Hippocampal formation (tissue), 2 donors: ENCODE measurements at places on chromosomes 4 and X.

- no peak for DNase-seq
Measured at GRCh38 chr4:166519774-166520173, 646.7 kb downstream of the TLL1 start.

- no peak for DNase-seq
Measured at GRCh38 chrX:15988661-15989603, 134.3 kb upstream of the AP1S2 start.

DNA sequence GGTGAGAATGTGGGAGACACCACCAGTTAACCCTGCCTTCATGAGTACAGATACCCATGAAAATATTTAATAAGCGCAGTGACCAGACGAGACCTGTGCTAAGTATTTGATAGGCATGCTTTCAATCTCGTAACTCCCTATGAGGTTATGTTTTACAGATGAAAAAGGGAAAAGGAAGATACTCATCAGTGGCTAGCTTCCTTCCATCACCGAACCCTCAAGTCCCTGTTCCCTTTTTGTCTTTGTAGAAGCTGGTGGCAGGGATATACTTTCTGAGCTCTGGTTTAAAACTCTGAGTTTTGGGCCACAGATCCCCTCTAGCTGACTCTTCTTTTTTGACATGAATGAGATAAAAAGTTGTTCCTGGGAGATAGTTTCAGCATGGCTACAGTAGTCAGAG, 26.3 kb downstream of the AFF1 start:
- DNase-seq: no peak

DNA sequence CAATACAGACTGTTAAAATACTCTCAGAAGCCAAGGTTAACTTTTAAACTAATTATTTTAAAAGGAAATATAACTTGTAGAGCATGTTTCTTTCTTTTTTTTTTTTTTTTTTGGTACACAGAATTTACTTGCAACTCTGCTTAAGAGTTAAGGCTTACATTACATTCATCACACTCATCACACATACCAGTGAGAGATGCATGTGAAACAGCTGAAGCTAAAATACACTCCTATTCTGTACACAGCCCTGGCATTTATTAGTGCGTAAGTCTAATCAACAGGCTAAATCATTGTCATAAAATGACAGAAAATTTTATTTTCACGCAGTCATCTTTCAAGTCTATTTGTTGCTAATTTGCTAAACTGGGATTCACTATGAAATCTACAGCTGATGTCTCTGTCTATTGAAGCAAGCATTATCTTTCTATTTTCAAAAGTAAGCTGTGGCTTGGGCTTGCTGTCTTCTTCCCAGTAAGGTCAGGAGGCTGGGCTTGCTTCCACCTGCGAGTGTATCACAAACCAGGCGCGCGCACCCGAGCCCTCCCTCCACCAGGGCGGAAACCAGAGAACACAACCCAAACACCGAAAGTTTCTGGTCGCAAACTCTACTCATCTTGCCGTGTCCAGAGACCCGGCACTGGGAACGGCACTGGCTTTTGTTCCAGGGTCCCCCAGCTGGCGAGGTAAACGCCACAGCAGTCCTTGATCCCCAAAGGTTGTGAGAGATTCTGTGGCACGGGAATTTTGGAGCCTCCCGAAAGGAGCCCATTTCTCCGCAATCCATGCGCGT, 3.9 kb downstream of the MAML3 start:
- no peak for DNase-seq

DNA sequence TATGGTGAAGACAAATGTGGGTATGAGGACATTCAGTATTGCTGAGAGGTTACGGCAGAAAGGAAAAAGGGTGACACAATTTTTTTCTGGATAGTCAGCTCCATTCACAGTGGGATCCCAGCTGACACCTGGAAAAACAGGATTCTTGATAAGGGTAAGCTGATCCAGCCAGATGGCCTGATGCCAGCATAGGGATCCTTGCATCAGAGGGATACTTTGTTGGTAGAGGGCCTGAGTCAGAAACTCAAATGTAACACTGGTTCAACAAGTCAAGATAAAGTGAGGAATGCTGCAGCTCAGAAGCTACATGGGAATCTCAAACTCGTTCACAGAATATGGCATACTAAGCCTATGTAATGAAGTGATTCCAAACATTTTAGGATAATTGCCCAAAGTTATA, 726.7 kb downstream of the C4orf33 start:
- DNase-seq: no peak

DNA sequence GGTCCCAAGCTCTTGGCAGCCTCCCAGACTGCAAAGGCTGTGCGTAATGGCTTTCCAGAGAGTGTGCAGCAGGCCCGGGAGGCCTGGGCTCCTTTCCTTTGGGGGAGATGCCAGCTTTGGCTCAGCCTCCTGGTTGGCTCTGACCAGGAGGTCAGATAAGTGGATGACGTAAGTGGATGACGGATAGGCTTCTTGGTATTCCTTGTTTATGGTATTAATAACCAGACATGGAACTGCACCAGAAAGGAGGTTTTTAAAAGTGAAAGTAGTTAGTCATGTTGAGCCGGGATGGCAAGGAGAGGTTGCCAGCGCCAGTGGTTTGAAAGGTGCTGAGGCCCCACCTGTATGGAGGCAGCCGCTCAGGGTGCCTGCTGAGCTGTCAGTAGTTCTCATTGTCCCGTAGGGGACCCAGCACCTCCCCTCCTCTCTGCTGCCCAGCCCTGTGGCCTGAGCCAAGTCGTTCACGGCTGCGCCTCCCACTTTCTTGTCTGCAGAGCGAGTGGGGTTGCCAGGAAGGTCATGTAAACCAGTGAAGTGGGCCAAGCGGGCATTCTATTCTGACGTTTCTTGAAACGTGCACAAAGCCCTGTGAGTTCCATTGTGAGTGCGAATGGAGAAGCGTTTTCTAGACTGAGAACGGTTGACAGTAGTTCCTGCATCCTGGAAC, 28.7 kb upstream of the STOX2 start:
- DNase-seq: peak; percentile 11

- no peak for DNase-seq
Measured at GRCh38 chr4:118035309-118035708, 1.0 kb downstream of the NDST3 start.

GRCh38 chr4:92514627-92515026, 210.9 kb downstream of the GRID2 start:
- no peak for DNase-seq

GRCh38 chrX:55120761-55121358, 32.0 kb downstream of the PAGE2 start:
- DNase-seq: no peak

DNA sequence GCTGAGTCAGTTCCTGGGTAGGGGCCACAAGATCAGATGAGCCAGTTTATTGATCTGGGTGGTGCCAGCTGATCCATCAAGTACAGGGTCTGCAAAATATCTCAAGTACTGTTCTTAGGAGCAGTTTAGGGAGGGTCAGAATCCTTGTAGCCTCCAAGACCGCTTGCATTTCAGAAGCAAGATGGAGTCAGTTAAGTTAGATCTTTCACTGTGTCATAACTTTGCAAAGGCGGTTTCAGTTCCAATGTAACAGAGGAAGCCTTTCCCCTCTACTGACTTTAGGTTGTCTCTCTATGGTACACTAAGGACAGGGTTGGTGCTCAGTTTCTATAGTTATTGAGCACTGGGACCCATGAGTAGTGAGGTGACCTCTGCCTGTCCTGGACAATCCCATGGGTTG, 127.3 kb upstream of the WDR1 start:
- DNase-seq: no peak

DNA sequence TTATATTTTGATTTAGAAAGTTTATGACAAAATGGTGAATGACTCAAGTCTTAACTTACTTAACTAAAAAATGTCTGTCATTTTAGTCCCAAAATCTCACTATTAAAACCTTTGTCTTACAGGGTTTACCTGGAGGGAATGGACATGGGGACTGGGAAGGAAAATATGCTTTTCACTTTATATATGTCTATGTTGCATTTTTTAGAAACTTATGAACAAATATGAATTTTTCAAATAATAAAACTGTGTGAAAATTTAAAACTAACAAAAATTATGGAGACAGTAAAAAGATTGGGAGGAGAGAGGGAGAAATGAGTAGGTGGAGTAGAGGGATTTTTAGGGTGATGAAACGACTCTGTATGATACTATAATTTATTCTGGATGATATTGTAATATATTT, 6.2 kb downstream of the MGARP start:
- no peak for DNase-seq

DNA sequence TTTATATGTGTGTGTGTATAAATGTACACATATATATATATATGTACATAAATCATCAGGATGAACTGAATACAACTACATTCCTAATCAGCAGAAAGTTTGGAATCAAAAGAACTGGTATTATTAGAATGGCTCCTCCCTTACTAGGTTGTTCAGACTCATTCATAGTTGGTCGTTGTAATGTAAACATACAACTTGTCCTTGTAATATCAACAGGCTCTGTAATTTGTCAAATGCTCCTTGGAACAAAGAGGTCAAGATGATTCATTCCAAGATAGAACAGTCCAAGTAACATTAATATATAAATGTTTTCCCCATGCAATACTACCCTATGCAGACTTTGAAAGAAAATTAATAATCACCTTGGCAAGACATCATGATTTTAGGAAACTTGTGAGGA, 351.4 kb upstream of the SMIM31 start:
- DNase-seq: no peak

DNA sequence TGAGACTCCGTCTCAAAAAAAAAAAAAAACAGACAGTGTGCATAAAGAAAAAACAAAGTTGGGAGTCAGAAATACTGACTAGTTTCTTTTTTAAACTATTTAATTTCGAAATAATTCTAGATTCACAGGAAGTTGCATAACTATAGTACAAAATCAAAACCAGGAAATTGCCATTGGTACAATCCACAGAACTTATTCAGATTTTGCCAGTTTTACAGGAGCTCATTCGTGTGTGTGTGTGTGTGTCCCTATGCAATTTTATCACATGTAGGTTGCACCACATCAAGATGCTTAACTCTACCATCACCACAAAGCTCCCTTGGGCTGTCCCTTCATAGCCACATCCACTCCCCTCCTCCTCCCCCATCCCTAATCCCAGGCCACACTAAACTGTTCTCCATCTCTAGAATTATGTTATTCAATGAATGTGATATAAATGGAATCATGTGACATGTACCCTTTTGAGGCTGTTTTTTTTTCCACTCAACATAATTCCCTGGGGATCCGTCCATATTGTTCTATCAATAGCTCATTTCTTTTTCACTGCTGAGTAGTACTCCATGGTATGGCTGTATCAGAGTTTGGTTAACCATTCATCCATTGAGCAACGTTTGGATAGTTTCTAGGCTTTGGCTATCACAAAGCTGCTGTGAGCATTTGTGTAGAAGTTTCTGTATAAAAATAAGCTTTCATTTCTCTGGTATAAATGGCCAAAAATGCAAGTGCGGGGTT, 16.3 kb upstream of the DDX3X start:
- no peak for DNase-seq

GRCh38 chr4:71549516-71550160, 210.8 kb downstream of the SLC4A4 start:
- DNase-seq: no peak

DNA sequence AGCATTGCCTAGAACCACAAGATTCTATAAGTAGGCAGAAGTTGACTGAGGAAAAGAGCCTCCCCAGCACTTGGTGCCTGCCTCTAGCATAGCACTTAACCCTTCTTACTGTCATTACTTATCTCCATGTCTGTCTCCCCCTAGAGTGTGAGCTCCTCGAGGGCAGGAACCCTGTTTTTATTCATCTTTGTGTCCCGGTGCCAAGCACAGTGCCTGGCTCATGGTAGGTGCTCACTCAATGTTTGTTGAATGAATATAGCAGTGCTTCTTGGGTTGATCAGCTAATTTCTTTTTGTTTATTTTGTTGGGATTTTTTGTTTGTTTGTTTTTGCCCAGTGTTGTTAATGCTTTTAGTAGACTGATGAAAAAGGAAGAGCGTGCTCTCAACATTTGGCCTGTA, 30.3 kb downstream of the KLF3 start:
- no peak for DNase-seq

- DNase-seq: no peak
Measured at GRCh38 chr4:48436318-48436717, 46.8 kb upstream of the SLC10A4 start.

- DNase-seq: no peak
Measured at GRCh38 chr4:121400632-121401031, 19.8 kb upstream of the QRFPR start.

DNA sequence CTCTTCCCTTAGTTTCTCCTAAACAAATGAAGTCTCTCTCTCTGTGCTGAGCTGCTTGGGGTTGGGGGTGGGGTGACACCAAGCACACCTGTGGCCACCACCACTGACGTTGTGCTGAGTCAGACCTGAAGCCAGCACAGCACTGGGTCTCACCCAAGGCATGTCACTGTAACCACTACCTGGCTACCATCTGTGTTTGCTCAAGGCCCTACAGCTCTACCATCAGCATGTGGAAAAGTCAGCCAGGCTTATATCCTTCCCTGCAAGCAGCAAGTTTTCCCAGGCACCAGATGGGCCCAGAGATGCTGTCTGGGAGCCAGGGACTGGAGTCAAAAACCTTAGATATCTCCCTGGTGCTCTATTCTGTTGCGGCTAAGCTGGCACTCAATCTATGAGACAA, 6.9 kb downstream of the CXCL10 start:
- DNase-seq: no peak

DNA sequence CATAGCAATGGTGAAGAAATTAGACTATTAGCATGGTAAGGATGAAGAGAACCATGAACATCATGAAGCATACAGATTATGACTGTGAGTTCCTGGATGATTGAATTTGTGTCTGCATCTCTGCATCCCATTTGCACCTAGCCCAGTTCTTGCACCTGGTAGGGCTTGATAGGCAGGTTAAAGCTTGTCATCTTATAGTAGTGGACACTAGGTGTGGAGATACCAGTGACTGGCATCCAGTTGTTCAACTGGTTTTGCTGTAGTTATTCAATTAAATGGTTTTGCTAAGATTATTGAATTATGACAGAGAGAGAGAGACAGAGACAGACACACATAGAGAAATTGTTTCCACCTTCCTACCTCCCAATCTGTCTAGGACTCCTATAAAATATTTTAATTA, 5.0 kb downstream of the ADH7 start:
- DNase-seq: no peak

GRCh38 chr4:30402276-30402675, 317.9 kb upstream of the PCDH7 start:
- DNase-seq: no peak

GRCh38 chr4:85783483-85783882, 308.5 kb downstream of the ARHGAP24 start:
- no peak for DNase-seq

- DNase-seq: no peak
Measured at GRCh38 chr4:15233626-15234025, 194.2 kb upstream of the C1QTNF7 start.

DNA sequence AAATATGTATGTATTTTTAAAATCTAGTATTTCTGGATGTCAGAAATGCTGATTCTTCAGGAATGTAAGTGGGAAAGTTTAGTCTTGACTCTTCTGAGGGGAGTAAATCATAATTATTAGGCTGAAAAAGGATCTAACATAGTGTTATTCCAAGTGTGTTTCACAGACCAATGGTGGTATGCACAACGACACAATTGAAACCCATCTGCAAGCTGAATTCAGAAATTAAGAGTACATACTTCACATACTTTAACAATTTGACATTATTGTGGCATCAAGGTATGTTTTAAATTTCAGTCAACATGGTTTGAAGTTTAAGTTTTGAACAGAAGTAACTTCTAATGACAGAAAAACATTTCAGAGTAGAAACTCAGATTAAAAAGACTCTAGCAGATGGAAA, 236.7 kb downstream of the SLC7A11 start:
- DNase-seq: no peak

- DNase-seq: no peak
Measured at GRCh38 chr4:85955620-85956292, 404.1 kb downstream of the MAPK10 start.
